ENCODE measurements at places on chromosomes 6 and 20.

DNA sequence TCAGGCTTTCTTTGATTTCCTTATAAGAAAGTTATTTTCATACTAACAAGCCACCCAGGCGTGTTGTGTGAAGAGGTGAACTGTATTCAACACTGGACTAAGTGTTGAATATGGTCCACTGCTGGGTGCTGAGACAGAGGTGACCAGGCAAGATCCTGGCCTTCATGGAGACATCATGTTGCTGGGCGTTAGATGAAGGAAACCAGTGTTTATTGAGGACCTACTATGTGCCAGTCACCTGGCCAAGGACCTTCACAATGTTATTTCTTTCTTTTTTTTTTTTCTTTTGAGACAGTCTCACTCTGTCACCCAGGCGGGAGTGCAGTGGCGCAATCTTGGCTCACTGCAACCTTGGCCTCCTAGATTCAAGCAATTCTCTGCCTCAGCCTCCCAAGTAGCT is 1.9 kb upstream of the TREML1 start:
- no peak for DNase-seq

DNA sequence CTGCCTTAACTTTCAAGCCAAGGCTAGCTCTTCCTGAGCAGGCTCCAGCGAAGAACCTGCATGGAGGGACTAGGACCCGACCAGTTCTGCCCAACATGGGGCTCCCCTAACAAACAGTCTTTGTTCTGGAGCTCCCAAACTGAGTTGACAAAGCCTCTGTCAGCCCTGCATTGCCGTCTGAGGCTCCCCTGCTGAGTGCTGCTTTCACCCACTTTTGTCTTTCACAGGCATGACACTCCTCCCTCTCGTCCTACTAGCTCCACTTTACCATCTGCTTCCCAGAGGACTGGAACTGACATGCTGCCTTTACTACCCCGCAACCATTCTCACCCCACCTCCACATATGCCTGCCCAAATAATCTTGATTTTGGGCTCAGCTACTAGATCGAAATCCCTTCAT is 45.1 kb upstream of the B4GALT5 start:
- no peak for DNase-seq

DNA sequence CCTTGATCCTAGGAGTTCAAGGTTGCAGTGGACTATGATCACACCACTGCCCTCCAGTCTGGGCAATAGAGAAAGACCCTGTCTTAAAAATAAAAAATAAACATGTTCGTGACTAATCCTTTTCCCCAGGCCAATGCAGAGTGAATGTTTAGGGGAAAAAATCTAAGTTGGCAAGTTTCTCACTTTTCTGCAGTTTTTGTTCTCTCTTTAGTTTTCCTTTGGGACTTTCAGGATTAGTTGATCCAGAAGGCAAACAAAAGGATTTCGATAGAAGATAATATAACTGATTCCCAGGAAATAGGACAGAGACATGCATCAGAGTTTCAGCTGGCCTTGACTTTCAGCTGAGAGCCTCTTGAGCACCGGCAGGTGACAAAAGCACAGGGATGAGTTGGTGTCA is 53.3 kb downstream of the SOD2 start:
- DNase-seq = no peak

DNA sequence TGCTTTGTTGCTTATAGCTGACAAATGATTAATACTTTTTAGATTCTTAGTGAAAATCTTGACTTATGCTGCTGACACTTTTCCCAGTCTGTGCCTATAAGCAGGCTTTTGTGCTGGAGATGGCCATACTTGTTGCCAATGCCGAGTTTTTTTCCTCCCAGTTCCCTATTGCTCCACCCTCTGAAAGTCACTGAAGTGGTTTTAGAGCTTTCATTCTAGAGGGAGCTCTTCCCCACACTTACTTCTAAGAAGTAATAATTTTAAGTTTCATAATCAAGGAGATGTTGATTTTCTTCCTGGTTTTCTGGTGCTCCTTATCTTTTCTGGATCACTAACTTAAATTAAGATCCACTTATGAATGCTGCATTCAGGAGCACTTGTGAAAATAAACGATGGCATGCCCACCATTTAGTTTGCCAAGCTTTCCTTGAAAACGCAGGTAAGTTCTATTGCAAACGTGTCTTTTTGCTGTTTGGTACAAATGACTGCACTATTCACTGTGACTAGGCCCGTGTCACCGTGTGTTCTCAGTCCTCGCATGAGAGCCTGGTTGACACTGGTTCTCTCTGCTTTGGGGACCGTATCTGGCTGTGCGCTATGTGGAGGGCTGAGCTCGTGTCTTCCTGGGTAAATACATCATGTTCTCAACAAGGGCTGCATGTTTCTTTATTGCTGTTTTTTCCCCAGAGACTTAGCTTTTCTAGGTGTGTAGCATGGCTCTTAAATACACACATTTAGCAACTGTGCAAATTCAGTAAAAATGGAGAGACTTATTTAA is 50.2 kb downstream of the GFRA4 start:
- no peak for DNase-seq

DNA sequence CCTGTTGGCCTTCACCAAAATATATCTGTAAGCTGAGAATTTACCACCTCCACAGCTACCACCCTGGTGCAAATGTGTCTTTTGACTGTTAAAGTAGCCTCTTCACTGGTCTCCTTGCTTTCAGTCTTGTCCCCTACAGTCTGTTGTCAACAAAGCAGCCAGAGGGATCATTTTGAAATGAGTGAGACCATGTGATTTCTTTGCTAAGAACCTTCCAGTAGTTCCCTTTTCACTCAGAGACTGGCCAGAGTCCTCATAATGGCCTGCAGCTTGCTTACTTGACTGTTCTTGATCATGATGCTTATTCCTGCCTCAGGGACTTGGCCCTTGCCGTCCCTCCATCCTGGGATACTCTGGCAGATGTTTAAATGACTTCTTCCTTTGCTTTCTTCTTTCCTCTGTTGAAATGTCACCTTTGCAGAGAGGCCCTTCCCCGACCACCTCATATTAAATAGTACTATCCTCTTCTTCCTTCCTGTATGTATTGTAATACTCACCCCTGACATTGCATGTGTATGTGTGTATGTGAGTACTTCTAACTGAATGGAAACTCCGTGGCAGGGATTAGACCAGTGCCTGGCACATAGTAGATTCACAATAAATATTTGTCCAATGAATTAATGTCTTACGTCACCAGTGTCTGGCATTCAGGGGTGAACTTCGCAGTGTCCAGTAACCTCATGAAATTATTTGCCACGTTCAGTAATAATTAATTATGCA is 5.0 kb downstream of the MANBAL start:
- no peak for DNase-seq

DNA sequence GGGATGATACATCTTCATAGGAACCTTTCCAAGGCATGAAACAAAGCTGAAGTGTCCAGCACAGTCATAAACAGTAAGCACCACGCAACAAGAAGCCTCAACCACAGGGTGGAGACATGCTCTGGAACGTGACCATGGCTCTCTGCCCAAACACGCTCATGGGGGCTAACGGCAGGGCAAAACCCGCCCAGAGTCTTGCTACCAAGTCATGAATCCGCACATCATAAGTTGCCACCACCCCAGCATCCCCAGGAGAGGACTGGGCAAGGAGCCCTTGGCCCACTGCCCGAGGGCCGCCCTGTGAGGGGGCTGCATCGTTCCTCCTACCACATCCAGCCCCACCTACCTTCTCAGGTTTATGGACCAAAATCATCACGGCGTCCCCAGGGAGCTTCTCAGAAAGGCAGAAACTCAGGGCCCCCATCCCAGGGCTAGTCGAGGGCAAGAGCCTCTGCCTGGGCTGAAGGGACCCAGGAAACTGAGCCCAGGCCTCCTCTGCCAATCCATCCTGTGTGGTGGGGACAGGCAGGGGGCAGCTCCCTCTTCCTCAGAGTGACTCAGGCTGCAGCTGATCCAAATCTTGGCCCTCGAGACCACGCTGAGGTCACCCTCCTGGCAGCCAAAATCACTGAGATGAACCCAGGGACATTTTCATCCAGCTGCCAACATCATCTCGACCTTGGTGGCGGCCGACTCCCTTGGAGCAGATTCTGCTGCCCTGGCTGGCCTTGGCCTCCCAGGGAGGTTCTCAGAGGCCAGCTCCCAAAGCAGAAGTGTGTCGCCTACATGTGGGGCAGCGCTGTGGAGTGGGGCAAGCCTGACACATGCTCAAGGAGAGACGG is 42.6 kb downstream of the BMP7 start:
- no peak for DNase-seq

GRCh38 chr6:160782228-160782627 is 80.2 kb downstream of the PLG start:
- DNase-seq = no peak

DNA sequence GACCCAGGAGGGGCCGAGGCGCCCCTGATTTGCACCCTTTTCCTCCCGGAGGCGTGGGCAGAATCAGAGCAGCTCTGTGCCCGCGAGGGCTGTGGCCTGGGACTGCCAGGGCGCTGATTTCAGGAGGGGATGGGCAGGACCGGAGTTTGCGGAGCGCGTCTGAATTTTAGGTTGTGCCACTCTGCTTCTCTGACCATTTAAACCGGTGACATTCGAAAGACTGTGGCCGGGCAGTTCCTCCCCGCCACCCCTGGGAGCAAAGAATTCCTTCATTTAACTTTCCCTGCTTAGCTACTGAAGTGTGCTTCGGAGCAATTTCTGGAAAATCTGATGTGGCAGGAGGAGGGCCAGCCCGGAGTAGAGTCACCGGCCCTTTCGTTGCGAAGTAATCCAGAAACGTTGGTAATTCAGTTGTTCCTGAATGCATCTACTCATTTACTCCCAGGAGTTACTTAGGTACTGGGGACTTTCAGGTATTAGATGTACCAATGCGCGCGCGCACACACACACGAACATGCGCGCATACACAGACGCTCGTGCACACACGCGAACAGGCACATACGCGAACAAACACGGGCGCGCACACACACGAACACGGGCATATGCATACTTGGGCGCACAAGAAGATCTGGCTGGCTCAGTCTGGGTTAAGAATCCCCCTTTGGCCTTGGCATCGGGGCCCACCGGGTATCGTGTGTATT is 568 bp downstream of the CCDC170 start:
- no peak for DNase-seq

DNA sequence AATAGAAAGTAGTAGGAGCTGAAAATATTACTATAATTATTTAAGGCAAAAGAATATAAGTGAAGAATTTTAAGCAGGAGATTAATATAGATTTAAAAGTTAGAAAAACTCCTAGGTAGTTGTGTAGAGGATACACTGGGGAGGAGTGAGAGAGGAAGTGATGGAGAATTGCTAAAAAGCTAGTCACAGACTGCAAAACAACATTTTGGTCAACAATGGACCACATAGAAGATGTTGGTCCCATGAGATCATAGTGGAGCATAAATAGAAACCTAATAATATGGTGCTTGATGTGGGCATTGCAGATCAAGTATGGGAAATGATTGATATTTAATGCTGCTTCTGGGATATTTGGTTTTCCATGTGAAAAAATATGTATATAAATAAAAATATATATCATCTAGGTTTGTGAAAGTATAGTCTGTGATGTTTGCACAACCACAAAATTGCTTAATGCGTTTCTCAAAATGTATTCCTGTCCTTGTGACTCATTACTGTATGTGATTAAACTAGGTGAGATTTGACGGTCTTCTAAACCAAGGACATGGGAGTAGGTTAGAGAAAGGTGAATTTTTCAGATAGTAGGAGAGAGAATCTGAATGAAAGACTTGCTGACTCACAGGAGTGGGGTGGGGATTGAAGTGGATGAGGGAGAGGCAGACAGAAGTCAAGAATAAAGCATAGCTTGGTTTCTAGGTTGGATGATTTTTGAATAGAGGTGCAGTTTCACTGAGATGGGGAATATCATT is 174.0 kb downstream of the BCKDHB start:
- DNase-seq = no peak

GRCh38 chr6:79557673-79558467 is 20.6 kb upstream of the LCA5 start:
- DNase-seq = no peak

DNA sequence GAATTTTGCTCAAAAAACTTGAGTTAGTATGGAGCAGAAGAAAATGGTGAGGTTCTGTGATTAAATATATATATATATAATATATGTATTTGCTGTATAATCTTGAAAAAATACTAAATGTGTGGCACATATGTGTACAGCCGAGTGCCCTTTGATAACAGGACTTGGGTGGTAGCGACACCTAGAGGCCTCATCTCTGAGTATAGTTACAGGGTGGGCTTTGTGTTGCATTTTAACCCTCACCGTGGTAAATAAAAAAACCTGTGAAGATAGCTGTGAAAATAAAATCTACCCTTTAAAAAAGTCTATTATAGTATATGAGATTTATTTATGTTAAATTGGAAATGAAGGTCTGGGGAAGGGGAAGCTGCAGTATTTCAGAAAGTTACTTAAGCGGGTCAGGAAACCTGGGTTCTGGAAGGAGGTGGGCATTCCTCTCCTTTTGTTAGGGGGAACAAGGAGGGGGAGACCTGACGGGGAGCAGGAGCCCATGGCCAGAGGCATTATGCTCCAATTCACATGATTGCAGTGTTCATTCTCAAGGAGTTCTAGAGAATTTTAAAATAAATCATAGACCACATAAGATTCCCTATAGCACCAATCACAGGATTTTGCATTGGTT is 82.7 kb downstream of the SH3BGRL2 start:
- DNase-seq = no peak

DNA sequence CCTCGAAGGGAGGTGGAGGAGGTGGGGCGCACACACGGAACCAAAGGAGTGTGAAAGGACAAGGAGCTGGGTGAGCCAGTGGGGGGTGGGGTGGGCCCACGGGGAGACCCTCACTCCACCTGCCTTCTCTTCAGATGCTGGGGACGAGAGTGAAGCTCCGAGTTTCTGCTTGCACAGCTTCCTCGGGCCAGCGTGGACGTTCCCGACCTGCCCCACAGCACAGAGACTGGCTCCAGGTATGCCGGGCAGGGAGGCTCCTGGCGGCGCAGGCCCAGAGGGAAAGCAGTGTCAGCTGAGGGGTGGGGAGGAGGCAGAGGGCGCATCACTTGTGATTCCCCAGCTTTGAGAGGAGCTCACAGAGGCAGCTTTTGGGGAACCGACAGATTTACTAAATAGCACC is 98.5 kb upstream of the RPS6KA2 start:
- DNase-seq = no peak

- no peak for DNase-seq
Measured at GRCh38 chr20:1302685-1303541, 26.0 kb downstream of the SDCBP2 start.

Data from T1000 (cell line).